CD4-positive, alpha-beta T cell treated with Interleukin-6 at 100 ng/mL for 8 hours (primary cell): ENCODE measurements at places on chromosomes 1 and 21.
A peak's percentile ranks its signal among the peaks of the same experiment; 100 is the strongest.

DNA sequence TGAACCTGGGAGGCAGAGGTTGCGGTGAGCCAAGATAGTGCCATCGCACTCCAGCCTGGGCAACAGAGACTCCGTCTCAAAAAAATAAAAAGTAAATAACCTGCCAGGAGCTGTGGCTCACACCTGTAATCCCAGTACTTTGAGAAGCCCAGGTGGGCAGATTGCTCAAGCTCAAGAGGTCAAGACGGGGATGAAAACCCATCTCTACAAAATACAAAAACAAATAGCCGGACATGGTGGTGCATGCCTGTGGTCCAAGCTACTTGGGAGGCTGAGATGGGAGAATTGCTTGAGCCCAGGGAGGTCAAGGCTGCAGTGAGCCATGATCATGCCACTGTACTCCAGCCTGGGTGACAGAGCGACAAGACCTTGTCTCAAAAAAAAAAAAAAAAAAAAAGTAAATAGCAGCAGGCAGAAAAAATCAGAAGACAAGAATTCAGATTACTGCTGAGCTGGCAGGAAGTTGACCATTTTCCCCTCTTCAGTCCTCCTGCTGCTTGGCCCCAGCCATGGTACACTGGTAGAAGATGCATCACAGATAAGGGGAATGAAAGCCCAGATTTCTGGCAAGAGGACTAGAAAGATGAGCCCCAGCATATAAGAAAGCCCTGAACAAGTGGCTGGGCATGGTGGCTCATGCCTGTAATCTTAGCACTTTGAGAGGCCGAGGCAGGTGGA lies 97.6 kb downstream of the TOMM20 start:
- DNase-seq: no peak

DNA sequence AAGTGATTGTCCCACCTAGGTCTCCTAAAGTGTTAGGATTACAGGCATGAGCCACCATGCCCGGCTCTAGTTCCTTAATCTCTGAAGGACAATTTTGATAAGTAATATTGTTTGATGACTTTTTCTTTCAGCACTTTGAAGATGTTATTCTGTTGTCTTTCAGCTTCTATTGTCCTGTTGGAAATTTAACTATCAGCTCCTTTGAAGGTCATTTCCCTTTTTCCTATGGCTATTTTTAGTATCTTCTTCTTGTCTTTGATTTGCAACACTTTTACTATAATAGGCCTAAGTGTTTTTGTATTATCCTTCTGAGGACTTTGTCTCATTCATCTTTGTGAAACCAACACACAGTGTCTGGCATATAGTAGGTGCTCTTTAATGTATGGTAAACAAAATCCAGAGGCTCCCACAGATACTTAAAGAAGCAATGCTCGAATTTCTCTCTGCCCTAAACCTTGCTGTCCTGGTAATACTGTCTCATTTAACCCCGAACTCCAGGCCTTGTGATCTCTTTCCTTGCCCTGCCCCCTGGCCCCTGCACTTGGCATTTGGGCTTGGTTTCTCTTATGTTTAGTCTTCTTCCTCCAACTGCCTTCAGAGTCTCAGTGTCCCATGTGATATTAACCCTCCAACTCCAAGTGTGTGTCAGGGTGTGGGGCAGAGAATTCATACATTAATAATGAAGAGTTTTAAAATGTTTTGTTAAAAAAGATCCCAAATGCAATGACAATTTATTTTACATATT lies 19.0 kb upstream of the AGO1 start:
- DNase-seq: no peak

GRCh38 chr1:183349201-183349711 lies 68.9 kb downstream of the NMNAT2 start:
- DNase-seq: no peak

DNA sequence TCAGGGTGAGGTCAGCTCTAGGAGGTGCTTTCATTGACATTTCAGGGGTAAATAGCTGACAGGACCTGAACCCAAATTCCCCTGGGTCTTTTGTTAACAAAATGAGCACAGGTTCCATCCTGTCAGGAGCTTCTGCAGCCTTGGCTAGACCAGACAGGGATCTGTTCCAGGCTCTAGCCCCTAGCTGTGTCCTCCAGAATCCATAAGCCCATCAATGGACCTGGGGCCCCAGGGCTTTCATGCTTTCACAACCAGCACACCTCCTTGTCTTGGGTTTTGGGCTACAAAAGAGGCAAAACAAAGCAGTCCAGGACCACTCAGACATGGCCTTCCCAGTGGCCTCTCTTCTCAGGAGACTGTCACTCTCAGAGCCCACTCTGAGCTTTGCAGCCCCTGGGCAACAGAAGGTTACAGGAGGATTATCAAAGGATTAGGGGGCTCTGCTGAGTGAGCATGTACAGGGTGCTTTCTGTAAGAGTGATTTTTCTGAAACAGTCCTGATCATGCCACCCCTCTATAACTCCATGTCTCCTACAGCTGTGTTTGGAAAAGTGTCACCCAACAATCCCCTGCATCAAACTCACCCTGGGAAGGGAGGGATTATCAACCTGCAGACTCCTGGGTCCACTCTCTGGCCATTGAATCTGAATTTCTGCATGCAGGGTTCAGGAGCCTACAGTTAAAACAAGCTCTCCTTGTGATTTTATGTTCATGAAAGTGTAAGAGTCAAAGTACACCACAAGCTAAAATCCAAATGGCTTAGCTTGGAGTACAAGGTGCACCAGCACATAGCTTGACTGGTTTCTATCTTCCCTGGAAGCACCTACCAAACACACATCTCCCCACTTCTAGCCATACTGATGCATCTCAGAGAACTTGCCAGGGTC lies 67.7 kb upstream of the GCLM start:
- no peak for DNase-seq

DNA sequence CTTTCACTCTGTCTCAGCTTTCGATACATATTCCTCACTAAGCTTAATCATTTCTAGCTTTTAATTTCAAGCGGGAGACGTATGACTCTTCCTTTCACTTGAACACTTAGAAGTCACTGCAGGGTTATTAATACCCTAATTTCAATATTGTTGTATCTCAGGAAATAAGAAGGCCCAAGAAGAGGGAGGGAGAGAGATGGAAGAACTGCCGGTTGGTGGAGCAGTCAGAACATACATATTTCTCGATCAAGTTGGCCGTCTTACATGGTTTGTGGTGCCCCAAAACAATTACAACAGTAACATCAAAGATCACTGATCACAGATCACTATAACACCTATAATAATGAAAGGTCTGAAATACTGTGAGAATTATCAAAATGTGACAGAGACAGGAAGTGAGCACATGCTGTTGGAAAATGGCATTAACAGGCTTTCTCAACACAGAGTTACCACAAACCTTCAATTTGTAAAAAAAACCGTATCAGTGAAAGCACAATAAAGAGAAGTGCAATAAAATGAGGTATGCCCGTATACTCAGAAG lies 145.4 kb upstream of the HP1BP3 start:
- no peak for DNase-seq

DNA sequence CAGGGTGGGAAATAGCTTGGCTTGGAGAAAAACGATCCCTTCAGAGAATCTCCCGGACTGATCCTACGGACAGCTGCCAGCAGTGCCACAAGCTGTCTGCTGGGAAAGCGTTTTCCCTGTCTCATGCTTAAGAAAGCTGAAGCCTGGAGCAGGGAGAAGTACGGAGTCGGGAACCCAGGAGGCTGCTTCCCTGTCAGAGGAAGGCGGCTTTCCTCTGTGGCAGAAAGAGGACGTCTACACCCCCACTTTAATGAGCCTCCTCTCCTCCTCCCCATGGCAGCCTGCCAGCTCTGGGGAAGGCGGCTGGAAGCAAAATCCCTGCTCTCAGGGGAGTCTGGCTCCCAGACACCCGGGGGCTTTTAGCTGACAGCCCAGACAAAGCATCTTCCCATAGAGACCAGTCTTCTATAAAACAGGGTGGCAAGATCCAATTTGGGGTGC lies 7.3 kb downstream of the KIF21B start:
- DNase-seq: no peak

- no peak for DNase-seq
Measured at GRCh38 chr1:115826628-115827027, 14.3 kb downstream of the NHLH2 start.

- DNase-seq: no peak
Measured at GRCh38 chr1:230696722-230697437, 17.0 kb downstream of the AGT start.

- peak; percentile 11 for DNase-seq
Measured at GRCh38 chr1:200535605-200536004, 84.9 kb downstream of the KIF14 start.
